Daoy (cell line): ENCODE measurements at places on chromosomes 12 and 14. TPM values are rescaled to one million over a fixed set of nuclear protein-coding genes. Genes with fewer than 3 reads are reported as not detected.

- DNase-seq = no peak
Measured at GRCh38 chr12:28711421-28711820, 437.7 kb upstream of the FAR2 start.

DNA sequence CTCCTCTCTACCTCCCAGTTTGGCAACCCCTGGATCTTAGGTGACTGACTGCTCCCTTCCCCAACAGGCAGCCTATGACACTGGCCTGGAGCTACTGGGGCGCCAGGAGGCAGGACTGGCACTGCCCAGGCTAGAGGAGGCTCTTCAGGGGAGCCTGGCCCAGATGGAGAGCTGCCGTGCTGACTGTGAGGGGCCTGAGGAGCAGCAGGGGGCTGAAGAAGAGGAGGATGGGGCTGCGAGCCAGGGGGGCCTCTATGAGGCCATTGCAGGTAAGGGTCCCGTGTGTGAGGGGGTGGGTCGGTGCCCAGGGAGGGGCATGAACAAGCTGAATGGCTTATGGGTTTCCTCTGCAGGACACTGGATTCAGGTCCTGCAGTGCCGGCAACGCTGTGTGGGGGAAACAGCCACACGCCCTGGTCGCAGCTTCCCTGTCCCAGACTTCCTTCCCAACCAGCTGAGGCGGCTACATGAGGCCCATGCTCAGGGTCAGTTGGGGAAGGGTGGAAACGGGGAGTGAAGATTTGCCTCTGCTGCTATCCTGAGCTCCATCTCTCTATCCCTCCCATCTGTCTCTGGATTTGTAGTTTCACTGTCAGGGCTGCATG is 2.2 kb downstream of the P3H3 start:
- DNase-seq = no peak

DNA sequence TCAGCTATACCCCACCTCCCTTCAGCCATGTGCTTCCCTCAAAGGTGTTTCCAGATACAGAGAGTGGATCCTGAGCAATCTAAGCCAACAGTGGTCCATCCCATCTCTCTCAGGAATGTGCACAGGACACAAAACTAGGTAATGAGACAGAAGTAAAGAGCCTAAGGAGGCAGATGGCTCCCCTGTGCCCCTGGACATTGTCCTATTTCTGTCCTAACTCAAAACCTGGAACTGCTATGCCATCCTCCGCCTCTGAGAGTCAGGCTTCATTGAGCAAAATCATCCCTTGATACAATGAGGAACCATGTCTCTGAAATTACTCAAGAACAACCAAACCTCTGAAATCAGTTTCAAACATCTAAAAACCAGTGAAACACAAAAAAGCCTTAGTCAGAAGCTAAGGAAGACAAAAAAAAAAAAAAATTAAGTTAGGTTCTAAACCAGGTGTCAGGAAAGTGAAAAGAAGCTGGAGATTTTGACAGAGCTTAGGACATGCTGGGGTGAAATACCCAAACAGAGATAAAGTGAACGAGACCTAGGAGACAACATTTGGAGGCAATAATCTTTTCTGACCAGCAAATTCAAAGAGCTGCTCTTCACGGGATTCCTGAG is 200.3 kb upstream of the PLEKHG7 start:
- DNase-seq = peak; percentile 4

DNA sequence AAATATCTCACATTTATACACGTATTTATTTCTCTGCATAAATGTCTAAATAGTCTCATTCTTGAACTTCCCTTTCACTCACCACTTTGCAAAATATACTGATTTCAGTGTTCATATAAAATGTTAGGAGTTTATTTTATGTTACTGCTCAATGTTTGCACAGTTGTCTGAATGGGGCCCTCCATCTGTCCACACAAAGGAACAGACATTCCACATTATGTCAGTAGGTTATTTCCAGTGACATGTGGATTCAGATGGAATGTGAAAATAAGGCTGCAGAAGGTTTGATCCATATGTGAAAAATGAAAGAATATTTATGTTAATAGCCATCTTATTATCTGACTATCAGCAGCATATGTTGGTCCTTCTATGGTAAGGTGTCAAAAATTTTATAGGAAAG is 994.4 kb upstream of the SEL1L start:
- DNase-seq = no peak

- DNase-seq = no peak
Measured at GRCh38 chr12:105107171-105107493, 399 bp upstream of the WASHC4 start.

GRCh38 chr12:64389154-64389553 is 1.4 kb downstream of the C12orf56 start:
- DNase-seq = no peak

DNA sequence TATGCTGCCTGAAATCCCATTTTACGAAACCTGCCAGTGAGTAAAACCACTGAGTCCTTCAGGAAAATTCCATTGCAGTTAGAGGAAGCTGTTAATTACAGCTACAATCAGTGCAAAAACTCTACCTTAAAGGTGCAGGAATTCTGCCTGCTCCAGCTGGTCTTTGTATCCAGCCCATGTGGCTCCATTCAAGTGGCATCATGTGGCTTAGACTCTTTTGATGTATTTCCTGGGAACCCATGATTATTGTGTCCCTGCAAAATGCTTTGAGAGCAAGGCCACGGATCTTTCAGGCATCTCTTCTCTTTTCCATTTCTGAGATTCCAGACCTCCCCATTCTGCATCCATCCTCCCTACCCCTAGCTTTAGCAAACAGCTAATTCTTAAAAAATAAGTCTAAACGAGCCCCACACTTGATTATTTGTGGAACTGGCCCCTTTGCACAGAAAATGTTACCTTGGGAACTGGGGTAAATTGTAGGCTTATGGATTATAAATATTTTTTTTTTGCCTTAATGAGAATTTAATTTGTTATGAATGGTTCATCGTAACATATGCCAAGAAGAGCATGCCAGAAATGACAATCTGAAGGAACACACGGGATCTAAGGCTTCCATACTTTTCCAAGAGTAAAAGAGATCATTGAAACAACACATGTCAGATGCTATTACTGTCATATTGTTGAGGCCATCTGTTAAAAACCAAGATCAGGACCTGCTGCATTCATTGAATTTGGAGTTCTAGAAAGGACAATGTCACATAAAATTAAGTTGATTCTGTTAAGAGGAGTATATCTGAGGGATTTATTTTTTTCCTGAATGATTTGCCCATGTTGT is 144.6 kb downstream of the TPH2 start:
- no peak for DNase-seq

GRCh38 chr12:53532021-53532420 is 24.7 kb upstream of the NPFF start:
- DNase-seq = no peak

Gene ENO2
- total RNA-seq = 9.0 and 13.4 TPM in 2 replicates

Gene TTC8
- 19.5 and 23.9 TPM in 2 replicates for total RNA-seq

Gene KRT4
- not detected in 2 replicates for total RNA-seq

Gene PAX9
- total RNA-seq = 16.7 and 17.5 TPM in 2 replicates
